Activated naive CD8-positive, alpha-beta T cell treated with anti-CD3 and anti-CD28 coated beads, Interleukin-2, amount 10 ng/mL, durations not matched to agents 7 days and 5 days (primary cell): ENCODE measurements at places on chromosomes 12 and 14. TPM values are rescaled to one million over a fixed set of nuclear protein-coding genes. Genes with fewer than 3 reads are reported as not detected.
A peak's percentile ranks its signal among the peaks of the same experiment; 100 is the strongest.

The DPF3 gene
- total RNA-seq = 4.1 TPM

DNA sequence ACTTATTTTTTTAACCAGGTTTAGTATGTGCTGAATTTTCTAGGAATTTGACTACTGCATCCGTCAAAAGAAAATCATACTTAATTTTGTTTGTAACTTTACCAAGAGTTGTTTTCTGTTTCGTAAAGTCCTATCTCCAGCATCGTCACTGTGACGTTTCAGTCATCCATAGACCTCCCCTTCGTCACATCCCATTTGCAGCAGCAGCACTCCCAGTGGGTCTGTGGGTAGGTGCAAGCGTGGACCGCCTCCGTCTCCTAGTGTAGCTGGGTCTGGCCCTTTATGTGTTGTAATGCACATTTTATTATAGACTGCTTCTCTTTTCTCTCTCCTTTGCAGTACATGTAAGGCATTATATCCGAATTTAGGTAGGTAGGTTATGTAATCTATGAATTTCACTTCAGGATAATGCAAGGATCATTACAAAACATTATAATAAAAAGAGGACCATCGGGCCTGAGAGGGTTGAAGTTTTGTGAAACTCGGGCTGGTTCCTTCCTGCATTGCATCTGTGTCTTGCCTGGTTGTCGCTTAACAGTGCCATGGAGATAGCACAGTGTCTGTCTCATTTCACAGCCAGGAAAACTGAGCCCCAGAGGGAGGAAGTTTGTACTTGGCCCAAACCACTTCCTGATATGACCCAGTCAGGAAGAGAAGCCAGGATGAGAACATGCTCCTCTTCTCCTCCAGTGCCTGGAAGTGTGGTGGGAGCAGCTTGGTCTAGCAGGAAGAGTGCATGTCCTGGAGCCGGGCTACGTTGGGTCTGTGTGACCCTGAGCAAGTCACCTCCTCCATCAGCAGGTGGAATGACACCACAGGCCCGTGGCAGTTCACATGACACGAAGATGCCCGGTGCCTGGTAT is 41.3 kb downstream of the EVL start:
- peak overlapping the region; percentile 42 for H3K4me3 ChIP-seq
- peak; percentile 40 for DNase-seq
- peaks cover 49% of the 10 kb centered on the region for H3K36me3 ChIP-seq
- H3K27ac ChIP-seq = peak overlapping the region; percentile 84
- H3K4me1 ChIP-seq = peaks cover 72% of the 10 kb centered on the region
- no peaks in the 10 kb centered on the region for H3K27me3 ChIP-seq

DNA sequence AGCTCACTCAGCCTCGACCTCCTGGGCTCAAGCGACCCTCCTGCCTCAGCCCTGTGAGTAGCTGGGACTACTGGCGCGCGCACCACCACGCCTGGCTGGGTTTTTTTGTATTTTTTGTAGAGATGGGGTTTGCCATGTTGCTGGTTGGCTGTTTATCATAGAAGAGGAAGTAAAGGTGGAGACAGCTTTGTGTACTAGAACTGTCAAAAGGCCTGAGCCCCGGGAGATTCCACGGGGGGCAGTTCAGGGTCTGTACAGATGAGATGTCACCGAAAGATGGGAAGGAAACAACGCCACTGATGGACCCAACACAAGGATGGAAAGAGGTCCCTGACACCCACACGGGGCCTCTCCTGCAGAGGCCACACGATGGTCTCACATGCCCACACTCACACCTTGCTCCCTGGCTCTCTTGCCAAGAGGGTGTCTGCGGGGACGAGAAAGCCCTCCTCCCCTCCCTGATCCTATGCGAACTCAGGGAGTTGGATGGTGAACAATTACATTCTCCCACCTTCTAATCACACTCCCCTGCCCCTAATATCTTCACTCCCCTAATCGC is 66.6 kb downstream of the KDM2B start:
- peak overlapping the region; percentile 60 for H3K27ac ChIP-seq
- DNase-seq = no peak
- no peaks in the 10 kb centered on the region for H3K27me3 ChIP-seq
- H3K36me3 ChIP-seq = peaks cover 12% of the 10 kb centered on the region

- H3K27ac ChIP-seq = no peak overlapping the region
- H3K4me3 ChIP-seq = no peak overlapping the region
- peaks cover 2% of the 10 kb centered on the region for H3K27me3 ChIP-seq
- H3K4me1 ChIP-seq = no peaks in the 10 kb centered on the region
- no peak for DNase-seq
Observed at GRCh38 chr12:61991661-61992060, 268.5 kb upstream of the USP15 start.

The PLD4 gene
- total RNA-seq = 0.06 TPM

The CLEC9A gene
- total RNA-seq = not detected

GRCh38 chr12:54162741-54163140 is 26.0 kb downstream of the SMUG1 start:
- peaks cover 5% of the 10 kb centered on the region for H3K27me3 ChIP-seq
- DNase-seq = no peak
- H3K4me3 ChIP-seq = no peak overlapping the region

DNA sequence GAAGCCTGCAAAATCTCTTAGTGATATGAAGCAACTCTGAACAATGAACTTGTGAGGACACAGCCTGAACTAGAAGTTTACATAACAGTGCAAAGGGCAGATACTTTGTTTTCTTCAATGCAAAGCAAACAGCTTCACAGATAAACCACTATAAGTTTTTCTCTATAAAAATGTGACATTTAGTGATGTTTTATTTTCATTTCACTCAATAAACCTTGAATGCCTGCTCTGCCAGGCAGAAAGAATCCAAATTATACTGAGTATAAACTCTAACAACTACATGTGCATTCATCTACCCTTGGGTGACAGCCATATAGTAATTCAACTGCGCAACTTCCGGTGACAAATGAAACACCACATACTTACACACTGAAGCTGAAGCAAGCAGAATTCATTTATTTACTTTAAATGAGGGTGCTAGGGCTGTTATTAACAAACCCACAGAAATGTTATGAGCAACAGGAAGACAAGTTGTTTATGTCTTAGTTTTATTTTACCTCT is 10.3 kb downstream of the DCP1B start:
- H3K36me3 ChIP-seq = peaks cover 37% of the 10 kb centered on the region
- H3K4me1 ChIP-seq = peaks cover 12% of the 10 kb centered on the region
- DNase-seq = no peak

GRCh38 chr12:88122666-88123065 is 19.2 kb downstream of the CEP290 start:
- no peaks in the 10 kb centered on the region for H3K4me1 ChIP-seq
- H3K27ac ChIP-seq = no peak overlapping the region
- no peak overlapping the region for H3K4me3 ChIP-seq
- H3K27me3 ChIP-seq = no peaks in the 10 kb centered on the region
- DNase-seq = no peak

The TAS2R14 gene
- total RNA-seq = 2.6 TPM

The KRT6B gene
- total RNA-seq = not detected

DNA sequence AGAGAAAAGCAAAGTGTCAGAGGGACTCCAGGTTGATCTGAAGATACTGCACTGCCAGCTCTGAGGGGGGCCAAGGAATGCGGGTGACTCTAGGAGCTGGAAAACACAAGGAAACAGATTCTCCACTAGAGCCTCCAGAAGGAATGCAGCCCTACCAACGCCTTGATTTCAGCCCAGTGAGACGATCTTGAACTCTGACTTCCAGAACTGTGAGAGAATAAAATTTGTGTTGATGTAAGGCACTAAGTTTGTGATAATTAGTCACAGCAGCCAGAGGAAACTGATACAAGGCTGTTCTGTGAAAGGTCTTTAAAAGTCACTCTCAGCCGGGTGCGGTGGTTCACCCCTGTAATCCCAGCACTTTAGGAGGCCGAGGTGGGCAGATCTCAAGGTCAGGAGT is 34.2 kb downstream of the CKAP4 start:
- peaks cover 28% of the 10 kb centered on the region for H3K27me3 ChIP-seq
- H3K27ac ChIP-seq = no peak overlapping the region
- no peak for DNase-seq
- no peak overlapping the region for H3K4me3 ChIP-seq
- no peaks in the 10 kb centered on the region for H3K36me3 ChIP-seq

DNA sequence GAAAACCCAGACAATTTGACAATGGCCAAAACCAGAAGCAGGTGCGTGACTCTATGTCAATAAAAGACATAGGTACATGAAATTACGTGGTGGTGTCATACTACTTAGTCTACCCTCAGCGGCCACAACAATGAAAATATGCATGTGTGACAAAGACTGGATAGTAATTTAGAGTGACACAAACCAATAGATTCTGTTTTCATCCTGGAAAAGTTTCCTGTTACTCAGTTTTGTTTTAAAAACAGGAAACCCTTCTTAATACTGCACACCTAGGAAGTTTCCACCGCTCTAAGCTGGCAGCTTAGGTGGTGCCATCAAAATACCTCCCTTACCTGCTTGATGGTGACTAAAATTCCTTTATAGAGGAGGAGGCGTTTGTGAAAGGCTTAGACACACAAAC is 15.1 kb downstream of the POU6F1 start:
- no peak overlapping the region for H3K27ac ChIP-seq
- no peak for DNase-seq
- no peaks in the 10 kb centered on the region for H3K27me3 ChIP-seq
- H3K36me3 ChIP-seq = no peaks in the 10 kb centered on the region
- H3K4me3 ChIP-seq = no peak overlapping the region
- H3K4me1 ChIP-seq = no peaks in the 10 kb centered on the region

DNA sequence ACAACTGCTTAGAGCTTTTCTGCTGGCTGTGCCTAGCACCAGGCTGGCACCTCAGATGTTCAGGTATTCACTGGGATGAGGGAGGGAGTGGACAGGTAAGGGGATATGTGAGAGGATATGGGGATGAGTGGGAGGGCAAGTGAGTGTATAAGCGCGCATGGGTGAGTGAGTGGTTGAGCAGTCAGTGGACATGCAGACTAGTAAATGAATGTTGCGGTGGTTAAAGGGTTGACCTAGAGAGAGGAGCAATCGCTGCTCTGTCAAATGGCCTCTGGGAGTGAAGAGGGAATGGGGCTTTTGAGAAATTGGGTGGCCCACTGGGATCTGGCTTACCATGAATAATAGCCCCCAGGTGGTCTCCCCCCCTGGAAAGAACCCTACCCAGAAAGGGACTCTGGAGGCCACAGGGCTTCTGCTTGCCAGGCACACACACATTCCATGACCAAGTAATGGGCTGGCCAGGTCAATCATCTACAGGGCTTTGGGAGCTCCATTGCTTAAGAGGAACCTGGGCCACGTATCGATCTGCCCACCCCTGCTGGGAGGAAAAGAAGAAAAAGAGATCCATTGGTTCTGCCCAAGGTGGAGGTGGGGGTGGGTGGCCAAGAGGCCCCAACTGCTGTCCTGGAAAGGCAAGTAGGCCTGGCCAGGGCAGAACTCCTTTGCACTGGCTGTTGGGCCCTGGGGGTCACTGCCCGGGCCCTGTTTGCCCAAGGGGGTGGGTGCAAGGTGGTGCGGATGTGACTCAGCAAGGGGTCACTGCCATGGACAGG is 30.8 kb upstream of the ZFP36L1 start:
- DNase-seq = no peak
- peaks cover 26% of the 10 kb centered on the region for H3K4me1 ChIP-seq
- H3K4me3 ChIP-seq = no peak overlapping the region
- H3K36me3 ChIP-seq = no peaks in the 10 kb centered on the region

GRCh38 chr12:52050116-52050757 is 1.0 kb upstream of the NR4A1 start:
- peaks cover 2% of the 10 kb centered on the region for H3K36me3 ChIP-seq
- H3K4me1 ChIP-seq = peaks cover 43% of the 10 kb centered on the region
- DNase-seq = no peak
- peaks cover 2% of the 10 kb centered on the region for H3K27me3 ChIP-seq
- H3K4me3 ChIP-seq = peak overlapping the region; percentile 99
- peak overlapping the region; percentile 99 for H3K27ac ChIP-seq

- no peaks in the 10 kb centered on the region for H3K4me1 ChIP-seq
- peaks cover 18% of the 10 kb centered on the region for H3K36me3 ChIP-seq
- DNase-seq = no peak
- no peak overlapping the region for H3K27ac ChIP-seq
Observed at GRCh38 chr12:131766382-131767107, 55.7 kb downstream of the SFSWAP start.

The JPH4 gene
- not detected for total RNA-seq

DNA sequence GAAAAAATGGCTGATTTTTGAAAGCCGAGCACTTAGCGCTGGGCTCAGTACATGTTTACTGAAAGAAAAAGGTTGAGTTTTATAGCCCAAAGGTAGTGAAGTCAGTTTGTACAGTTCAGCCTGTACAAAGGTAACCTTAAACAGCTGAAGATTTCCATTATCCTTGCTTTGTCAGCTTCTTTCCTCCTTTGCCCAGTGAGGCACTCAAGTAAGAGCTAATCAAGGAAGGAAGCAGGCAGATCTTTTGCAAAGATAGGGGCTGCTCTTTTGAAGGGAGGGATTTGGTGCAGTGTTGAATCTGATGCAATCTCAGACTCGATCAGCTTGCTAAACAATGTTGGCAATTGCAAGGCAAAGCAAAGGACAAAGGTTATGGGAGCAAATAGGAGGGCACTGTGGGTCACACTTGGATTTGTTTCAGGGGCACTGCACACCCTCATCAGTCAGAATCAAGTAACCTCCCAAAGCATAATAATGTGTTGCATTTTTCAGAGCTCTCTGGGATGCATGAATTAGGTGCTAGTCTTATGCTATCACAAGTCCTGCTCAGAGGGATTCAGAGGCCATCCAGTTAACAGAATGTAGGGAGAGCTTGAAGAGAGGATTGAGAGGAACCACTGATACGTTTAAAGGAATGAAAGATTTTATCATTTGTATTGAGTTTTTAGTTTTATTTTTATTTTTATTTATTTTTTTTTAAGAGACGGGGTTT is 44.4 kb downstream of the ANO6 start:
- no peak for DNase-seq
- peaks cover 12% of the 10 kb centered on the region for H3K36me3 ChIP-seq
- no peaks in the 10 kb centered on the region for H3K27me3 ChIP-seq
- H3K4me3 ChIP-seq = no peak overlapping the region

The PTPN21 gene
- total RNA-seq = not detected

- no peaks in the 10 kb centered on the region for H3K4me1 ChIP-seq
- no peak overlapping the region for H3K4me3 ChIP-seq
- H3K27me3 ChIP-seq = peaks cover 19% of the 10 kb centered on the region
- H3K36me3 ChIP-seq = no peaks in the 10 kb centered on the region
Observed at GRCh38 chr12:212715-213526, 1.0 kb downstream of the SLC6A12 start.

- H3K27me3 ChIP-seq = peaks cover 2% of the 10 kb centered on the region
- no peak overlapping the region for H3K27ac ChIP-seq
- H3K4me3 ChIP-seq = no peak overlapping the region
- DNase-seq = no peak
- peaks cover 25% of the 10 kb centered on the region for H3K4me1 ChIP-seq
Observed at GRCh38 chr12:27539191-27539631, 15.2 kb downstream of the PPFIBP1 start.
